ENCODE measurements at places on chromosomes 16 and 17.

- no peak for DNase-seq
- H3K27ac ChIP-seq = no peak overlapping the region
- H3K4me3 ChIP-seq = no peak overlapping the region
- no peaks in the 10 kb centered on the region for H3K27me3 ChIP-seq
- H3K36me3 ChIP-seq = no peaks in the 10 kb centered on the region
- H3K4me1 ChIP-seq = no peaks in the 10 kb centered on the region
Observed at GRCh38 chr17:48160177-48161081, 52.9 kb downstream of the SNX11 start.

DNA sequence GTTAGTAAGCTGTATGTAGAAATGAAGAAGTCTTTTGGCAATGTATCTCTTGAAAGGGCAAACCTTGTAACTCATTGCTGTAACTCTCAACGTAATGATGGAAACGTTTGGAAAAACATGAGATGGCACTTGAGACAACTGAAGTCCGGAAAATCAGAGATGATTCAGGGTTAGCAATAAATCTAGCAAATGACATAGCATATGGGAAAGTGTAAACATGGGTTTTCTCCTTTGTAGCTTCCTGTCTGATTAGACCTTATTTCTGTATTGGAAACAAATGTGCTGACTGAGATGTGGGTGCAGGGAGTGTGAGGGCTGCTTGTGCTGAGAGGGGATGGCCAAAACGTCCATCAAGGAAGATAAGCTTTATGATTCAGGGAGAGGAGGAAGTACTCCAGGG, 110.7 kb upstream of the FAM20A start:
- no peak overlapping the region for H3K27ac ChIP-seq
- no peak for DNase-seq
- H3K4me1 ChIP-seq = peaks cover 4% of the 10 kb centered on the region
- no peaks in the 10 kb centered on the region for H3K36me3 ChIP-seq
- no peaks in the 10 kb centered on the region for H3K27me3 ChIP-seq

- H3K4me3 ChIP-seq = no peak overlapping the region
- H3K27me3 ChIP-seq = no peaks in the 10 kb centered on the region
- peak overlapping the region; percentile 86 for H3K27ac ChIP-seq
- peaks cover 8% of the 10 kb centered on the region for H3K4me1 ChIP-seq
Observed at GRCh38 chr17:21278450-21279197, 5.9 kb upstream of the MAP2K3 start.

GRCh38 chr16:50977138-50977537, 173.9 kb downstream of the SALL1 start:
- H3K27me3 ChIP-seq = peaks cover 3% of the 10 kb centered on the region

- DNase-seq = peak; percentile 91
- no peaks in the 10 kb centered on the region for H3K27me3 ChIP-seq
- no peaks in the 10 kb centered on the region for H3K4me1 ChIP-seq
- H3K36me3 ChIP-seq = no peaks in the 10 kb centered on the region
- no peak overlapping the region for H3K27ac ChIP-seq
- H3K4me3 ChIP-seq = no peak overlapping the region
Observed at GRCh38 chr16:65658787-65659220, 536.9 kb upstream of the CDH11 start.

- no peaks in the 10 kb centered on the region for H3K27me3 ChIP-seq
- H3K4me3 ChIP-seq = no peak overlapping the region
- H3K36me3 ChIP-seq = no peaks in the 10 kb centered on the region
- no peak for DNase-seq
- H3K27ac ChIP-seq = no peak overlapping the region
Observed at GRCh38 chr16:57611181-57611580, 17.2 kb upstream of the ADGRG1 start.

- no peak for DNase-seq
- no peaks in the 10 kb centered on the region for H3K27me3 ChIP-seq
- peaks cover 56% of the 10 kb centered on the region for H3K36me3 ChIP-seq
- H3K4me3 ChIP-seq = no peak overlapping the region
Observed at GRCh38 chr17:80372922-80373570, 41.9 kb upstream of the ENDOV start.

GRCh38 chr17:50425682-50426471, at the start of gene ACSF2:
Gene ACSF2 (plus strand): TSS chr17:50426218. CDS start chr17:50426262, 44 bp downstream.
- peak; percentile 91 for DNase-seq
- H3K4me1 ChIP-seq = peaks cover 25% of the 10 kb centered on the region
- H3K27ac ChIP-seq = peak within 1 kb of the TSS; percentile 86
- H3K36me3 ChIP-seq = no peaks in the 10 kb centered on the region

DNA sequence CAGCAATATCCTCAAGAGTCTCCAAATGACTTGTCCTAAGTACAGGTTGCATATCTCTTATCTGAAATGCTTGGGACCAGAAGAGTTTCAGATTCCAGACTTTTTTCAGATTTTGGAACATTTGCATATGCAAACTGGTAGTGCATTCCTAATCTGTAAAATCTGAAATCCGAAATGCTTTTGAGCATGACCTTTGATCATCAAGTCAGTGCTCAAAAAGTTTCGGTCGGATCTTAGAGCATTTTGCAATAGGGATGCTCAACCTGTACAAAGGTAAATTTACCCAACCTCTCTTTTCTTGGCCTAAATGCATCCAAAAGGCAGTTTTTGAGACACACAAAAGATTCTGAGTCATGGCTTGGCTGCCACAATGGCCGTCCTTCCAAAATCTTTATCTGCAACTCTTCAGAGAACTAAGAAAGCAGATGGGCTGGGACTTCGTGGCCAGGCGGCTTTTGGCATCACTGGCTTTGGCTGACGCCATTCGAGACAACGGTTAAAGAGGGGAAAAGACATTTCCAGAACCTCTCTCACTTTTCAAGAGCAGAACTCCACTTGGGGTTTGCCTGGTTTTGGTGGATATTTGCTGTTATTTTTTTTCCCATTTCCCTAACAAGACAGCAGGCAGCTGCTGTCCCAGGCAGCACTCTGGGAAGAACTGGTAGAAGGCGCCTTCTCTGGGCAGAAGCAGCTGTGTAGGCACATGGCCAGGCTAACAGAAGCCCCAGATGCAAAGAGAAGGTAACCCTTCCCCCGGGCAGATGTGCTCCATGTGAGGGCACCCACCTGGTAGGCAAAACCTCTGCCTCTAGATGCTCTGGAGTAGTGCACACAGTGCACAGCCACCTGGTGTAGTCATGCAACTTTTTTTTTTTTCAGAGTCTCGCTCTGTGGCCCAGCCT, 8.9 kb downstream of the CPPED1 start:
- H3K27me3 ChIP-seq = no peaks in the 10 kb centered on the region
- DNase-seq = no peak
- H3K4me1 ChIP-seq = no peaks in the 10 kb centered on the region
- no peaks in the 10 kb centered on the region for H3K36me3 ChIP-seq
- H3K27ac ChIP-seq = no peak overlapping the region
- no peak overlapping the region for H3K4me3 ChIP-seq

All from lung (tissue), 17 donors.